ENCODE measurements at places on chromosomes 7 and 10. TPM values are rescaled to one million over a fixed set of nuclear protein-coding genes. Genes with fewer than 3 reads are reported as not detected.

- no peak for DNase-seq
These were observed 7.4 kb downstream of the MAD1L1 start for GRCh38 chr7:2225336-2225735.

- peak; percentile 2 for DNase-seq
These were observed 226.7 kb downstream of the EXOC4 start for GRCh38 chr7:133479456-133480065.

GRCh38 chr7:17009007-17009719 is 127.4 kb upstream of the AGR3 start:
- peak; percentile 62 for DNase-seq

Gene FUOM
- 20.1 TPM for total RNA-seq

- DNase-seq = no peak
These were observed 26.1 kb upstream of the MRC1 start for GRCh38 chr10:17782921-17783665.

Gene A1CF
- total RNA-seq = not detected

Gene RELN
- 0.63 TPM for total RNA-seq

DNA sequence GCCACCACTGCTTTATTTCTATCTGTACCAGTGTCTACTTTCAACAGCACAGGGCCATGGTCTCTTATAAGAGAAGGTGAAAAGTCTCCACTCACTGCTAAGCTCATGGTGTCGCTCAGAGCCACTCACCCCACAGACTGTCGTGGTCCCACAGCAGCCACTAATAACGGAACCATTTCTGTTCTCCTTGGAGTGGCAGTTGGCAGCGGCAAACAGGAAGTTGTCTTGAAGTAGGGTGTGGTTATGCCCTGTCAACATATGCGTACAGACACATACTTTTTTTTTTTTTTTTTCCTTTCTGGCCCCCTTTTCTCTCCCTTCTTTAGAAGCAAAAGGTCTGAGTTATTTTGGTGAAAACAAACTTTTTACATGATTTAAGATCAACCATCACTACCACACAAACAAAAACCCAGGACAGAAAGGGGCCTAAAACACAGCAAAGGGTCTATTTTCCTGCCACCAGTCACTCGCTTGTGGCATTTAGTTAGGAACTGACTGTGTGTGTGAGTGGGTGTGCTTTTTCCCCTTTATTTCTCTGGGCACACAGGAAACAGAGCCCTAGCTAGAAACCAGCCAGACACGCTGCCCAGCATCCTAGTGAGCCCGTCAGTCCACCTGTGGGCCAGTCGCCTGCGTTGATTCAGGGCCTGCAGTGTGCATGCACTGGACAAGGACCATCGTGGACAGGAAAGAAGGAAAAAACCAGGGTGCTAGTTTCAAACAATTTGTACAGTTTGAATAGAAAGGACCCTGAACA is 96.7 kb upstream of the EFCAB10 start:
- DNase-seq = no peak
